ENCODE measurements at places on chromosomes 4 and X.

GRCh38 chrX:64850371-64851082, 125.7 kb downstream of the ZC4H2 start:
- DNase-seq = peak; percentile 2

DNA sequence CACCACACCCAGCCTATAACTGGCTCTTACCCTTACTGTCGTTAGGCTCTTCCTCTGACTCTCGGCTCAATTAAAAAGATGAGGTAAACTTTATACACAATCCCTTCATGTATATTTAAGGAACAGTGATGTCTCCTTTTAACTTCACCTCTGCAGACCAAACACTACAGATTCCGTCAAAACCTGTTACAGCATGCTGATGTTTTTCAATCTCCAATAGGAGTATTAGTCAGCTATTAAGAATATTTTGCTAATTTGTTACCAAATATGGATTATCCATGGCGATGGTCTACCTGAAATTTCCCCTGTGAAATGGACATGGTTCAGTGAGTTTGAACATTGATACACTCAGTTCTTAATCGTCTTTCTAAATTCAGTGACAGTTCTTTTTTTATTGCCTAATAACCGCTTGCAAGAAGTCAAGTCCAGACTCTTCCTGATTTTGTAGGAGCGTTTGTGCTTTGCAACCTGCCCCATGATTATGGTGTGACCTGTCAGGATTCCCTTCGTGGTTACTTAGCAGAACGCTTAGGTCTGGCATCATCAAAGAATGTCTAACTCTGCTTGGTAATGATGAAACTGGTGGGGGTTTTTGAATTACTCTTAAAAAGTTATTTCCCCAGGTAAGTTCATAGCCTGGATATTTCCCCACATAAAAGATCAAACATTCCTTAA, 72.2 kb upstream of the STOX2 start:
- no peak for DNase-seq

DNA sequence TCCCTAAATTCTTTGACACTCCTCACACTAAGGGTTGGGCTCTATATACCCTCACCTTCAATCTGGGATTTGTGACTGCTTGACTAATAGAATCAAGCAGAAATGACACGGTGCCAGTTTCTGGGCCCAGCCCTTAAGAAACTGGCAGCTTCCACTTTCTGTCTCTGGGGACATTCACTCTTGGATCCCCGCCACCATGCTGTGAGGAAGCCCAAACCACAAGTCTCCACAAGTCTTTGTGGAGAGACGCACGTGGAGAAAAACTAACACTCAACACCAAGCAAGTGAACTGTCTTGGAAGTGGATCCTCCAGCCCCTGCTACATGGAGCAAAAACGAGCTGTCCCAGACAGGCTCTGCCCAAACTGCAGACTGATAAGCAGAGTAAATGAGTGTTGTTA, 1.1 kb upstream of the EDNRA start:
- DNase-seq = no peak

DNA sequence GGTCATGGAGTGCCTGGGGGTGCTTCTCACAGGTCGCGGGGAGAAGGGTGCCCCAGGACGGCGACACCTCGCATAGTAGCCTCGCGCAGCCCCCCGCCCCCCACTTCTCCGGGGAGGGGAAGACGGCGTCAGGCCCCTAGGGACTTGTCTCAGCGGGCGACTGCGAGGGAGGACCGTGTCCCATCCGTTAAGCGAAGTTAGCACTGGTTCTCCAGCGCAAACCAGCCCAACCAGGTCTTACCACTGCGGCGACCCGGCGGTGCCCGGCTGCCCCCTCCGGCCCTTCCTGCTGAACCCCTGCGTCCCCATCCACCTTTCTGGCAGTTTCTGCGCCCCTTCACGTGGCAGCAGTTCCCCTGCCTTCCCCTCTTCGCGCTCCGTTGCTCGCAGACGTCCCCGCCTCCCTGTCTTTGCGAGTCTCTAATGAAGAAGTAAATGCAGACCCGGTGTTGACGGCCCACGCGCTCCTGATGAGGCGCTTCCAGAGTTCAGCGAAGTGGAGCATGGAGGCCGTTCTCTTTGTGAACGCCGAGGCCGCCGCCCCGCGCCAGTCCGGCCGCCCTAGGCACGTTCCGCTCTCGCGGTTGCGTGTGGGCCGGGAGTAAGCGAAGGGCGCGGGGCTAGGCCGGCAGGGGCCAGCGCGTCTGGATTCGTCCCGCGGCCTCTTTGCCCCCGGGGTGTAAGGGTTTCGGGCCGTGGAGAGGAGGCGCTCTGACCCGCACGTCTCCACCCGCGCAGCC, 3.0 kb downstream of the SLIT2 start:
- no peak for DNase-seq

- no peak for DNase-seq
These were observed 39.4 kb downstream of the RAPGEF2 start for GRCh38 chr4:159142241-159142640.

DNA sequence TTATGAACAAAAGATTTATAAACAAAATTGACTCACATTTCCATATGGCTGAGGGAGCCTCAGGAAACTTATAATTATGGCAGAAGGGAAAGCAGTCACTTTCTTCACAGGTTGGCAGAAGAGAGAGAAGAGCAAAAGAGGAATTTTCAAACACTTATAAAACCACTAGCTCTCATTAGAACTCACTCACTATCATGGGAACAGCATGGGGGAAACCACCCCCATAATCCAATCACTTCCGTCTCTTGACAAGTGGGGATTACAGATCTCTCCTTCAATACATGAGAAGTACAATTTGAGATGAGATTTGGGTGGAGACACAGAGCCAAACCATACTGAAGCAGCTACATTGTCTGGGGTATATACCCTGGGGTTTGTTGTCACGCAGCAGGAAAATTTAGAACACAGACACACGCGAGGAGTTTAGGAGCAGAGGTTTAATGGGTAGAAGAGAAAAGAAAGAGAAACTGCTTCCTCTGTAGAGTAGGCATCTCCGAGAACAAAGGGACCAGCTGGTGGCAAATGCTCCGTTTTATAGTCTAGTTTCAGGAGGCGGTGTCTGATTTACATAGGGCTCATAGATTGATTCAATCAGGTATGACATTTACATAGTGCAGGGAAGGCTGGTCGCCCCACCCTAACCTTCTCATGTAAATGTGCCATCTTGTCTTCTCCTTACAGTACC, 2277.7 kb upstream of the AGA start:
- DNase-seq = no peak

GRCh38 chr4:2583517-2583916, 47.1 kb downstream of the FAM193A start:
- DNase-seq = no peak

DNA sequence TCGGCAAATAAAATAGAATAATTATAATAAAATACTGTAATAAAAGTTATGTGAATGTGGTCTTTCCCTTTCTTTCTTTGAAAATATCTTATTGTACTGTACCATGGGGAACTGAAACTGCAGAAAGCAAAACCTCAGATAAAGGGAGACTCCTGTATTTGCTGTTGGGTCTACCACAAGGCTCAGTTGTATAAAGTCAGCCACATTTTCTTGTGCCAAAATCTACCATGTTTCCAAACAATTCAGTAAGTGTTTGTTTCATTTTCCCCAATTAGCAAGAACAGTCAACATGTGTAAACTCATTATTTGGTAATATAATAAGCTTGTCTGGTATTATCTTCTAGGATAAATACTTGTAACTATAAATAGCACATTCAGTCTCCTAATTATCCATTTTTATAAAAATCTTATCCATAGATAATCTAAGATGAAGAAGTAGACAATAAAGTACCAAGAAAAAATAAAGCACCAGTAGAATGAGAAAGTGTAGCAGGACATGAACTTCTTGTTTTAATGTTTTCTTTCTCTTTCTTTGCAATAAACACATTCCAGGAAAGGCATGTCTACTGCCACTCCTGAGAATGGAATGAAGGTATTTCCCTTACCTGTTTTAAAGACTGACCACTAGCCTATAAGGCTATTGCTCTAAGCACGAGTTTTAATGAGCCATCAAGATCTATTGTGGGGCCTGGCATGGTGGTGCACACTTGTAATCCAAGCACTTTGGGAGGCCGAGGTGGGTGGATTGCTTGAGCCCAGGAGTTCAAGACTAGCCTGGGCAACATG, 15.0 kb upstream of the OTUD4 start:
- no peak for DNase-seq

DNA sequence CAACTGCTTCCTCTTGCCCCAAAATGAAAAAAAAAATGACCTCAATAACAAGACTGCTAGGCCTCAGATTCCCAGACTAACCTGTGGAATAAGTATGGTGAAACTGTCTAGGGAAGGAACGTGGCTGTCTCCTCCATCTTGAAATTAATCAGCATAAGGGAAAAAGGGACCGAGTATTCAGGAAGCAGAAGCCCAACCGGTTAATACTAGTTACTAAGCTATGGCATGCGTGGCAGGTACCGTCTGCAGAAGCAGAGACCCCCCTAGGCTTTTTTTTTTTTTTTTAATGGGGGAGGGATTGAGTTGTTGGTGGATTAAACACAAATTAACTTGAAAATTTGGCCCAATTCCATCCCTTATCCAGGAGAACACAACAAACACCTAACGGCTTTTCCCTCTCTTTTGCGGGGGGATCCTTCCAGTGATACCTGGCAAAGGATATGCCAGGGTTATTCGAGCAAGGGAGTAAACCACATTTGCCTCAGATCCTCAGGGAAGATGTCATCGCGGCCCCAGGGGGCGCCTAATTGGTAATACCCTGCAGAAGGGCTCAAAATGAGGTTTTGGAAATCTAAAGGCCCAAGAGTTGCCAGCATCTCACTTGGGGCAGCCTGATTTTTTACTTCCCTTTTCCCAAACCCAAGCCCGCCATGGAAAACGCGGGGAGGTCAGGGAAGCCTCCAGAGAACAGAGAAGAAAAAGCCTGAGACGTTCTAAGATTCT, 893 bp downstream of the RLIM start:
- DNase-seq = no peak

- no peak for DNase-seq
These were observed 80.6 kb downstream of the FRYL start for GRCh38 chr4:48699475-48699874.

- DNase-seq = no peak
These were observed 173.3 kb downstream of the VEGFC start for GRCh38 chr4:176619430-176619829.

- no peak for DNase-seq
These were observed 121.6 kb upstream of the NOCT start for GRCh38 chr4:138894011-138894410.

GRCh38 chr4:86592553-86593249, 1.4 kb upstream of the PTPN13 start:
- DNase-seq = no peak

- no peak for DNase-seq
These were observed 8.2 kb downstream of the KLHL4 start for GRCh38 chrX:87525771-87526229.

DNA sequence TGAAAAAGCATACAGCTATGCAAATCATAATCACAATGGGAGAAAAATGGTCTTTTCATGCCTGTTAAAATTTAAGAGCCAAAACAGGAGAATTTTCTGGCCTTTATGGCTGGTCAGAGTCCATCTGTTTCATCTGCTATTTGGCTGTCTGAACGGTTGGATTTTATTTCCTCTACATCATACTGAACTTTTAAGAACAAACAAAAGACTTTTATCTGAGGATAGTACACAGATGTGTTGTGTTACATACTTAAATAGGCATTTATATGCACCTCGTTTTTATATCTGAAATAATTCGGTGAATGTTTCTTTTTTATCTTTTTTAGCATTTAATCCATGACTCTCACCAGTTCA, 18.0 kb upstream of the WWC2 start:
- no peak for DNase-seq

DNA sequence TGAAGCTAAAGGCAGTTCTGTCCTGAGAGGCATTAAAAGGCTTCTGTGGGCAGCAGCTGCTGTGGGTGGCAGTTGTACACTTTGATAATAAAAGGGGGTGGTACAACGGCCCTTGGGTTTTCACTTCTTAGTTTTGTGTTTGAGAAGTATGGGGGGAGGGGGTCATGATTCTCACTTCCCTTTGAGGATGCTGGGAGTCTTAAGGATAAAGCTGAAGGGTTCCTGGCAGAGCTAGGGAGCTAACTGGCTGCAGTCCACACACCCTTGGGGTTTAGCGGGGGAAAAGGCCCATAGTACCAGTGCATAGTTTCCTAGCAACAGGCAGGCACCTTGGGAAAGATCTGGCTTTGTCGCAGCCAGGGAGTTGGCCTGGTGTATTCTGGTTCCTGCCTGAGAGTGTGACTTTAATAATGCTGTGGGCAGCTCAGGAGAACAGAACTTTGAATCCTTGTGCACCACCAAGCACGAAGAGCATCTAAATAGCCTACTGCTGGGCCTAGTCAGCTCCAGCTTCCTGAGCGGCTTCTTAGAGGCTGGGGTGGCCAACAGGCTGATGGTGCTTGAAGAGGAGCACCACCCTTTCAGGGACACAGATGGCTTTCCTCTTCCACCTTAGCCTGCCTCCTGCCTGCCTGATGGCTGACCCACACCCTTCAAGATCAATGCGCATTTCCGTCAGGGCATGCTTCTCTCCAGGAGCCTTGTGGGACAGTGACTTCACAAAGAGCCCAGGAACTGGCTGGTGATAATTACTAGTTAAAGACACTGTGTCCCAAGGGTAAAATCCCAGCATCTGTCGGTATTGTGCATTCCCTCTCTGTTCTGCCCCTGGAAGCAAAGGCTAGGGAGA, 12.5 kb downstream of the ZBTB33 start:
- DNase-seq = no peak

GRCh38 chrX:71927040-71927439, 16.4 kb downstream of the NHSL2 start:
- no peak for DNase-seq

DNA sequence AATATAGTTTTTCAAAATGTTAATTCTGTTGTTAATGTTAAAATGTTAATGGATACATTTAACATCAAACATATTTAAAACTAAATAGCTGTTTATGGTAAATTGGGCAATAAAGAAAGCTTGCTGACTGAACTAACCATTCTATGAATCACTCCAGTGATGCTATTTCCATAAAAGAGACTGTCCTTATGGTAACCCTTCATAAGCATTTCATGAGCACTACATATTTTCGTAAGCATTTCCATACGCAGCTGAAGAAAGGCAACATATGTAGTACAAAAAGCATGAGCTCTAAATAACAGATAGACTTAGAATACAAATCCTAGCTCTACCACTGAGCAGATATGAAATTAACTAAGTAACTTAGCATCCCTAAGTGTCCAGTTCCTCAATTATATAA, 188.9 kb downstream of the COL25A1 start:
- no peak for DNase-seq

- DNase-seq = no peak
These were observed 27.6 kb downstream of the INPP4B start for GRCh38 chr4:142818476-142818875.

- no peak for DNase-seq
These were observed 17.6 kb downstream of the TMEM187 start for GRCh38 chrX:153989973-153990655.

DNA sequence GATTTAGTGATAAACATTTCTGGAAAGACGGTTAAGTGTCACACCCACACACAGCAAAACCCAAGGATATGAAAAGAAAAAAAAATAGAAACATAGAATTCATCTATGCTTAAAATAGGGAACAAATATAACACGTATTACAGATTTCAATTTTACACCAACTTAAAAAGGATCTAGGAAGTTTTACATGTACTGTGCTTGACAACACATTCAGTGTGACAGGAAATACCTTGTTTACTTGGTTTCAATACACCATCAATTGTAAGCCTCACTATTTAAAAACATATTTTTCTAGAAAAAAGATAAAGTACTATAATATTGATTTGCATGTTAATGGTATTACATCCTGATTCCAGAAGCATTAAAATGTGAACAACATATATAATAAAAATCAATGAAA, 77.0 kb upstream of the SPRY1 start:
- DNase-seq = no peak
